ENCODE measurements at places on chromosomes 7 and 10.

DNA sequence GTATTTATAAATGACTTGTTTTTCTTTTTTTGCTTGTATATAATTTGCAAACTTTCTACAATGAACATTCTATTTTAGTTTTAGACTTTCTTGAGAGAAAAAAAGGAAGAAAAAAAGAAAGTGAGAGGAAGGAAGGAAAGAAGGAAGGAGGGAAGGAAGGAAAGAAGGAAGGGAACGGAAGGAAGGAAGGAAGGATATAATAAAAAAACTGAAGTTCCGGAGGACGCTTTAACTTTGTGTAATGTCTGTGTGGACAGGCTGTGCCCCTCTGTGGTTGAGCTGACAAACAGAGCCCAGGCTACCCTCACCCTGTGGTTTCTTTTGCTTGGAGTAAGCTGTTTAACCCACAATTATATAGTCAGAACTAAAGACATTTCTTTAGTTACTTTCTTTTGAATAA lies 108.7 kb downstream of the SEMA3D start:
- no peak for DNase-seq

DNA sequence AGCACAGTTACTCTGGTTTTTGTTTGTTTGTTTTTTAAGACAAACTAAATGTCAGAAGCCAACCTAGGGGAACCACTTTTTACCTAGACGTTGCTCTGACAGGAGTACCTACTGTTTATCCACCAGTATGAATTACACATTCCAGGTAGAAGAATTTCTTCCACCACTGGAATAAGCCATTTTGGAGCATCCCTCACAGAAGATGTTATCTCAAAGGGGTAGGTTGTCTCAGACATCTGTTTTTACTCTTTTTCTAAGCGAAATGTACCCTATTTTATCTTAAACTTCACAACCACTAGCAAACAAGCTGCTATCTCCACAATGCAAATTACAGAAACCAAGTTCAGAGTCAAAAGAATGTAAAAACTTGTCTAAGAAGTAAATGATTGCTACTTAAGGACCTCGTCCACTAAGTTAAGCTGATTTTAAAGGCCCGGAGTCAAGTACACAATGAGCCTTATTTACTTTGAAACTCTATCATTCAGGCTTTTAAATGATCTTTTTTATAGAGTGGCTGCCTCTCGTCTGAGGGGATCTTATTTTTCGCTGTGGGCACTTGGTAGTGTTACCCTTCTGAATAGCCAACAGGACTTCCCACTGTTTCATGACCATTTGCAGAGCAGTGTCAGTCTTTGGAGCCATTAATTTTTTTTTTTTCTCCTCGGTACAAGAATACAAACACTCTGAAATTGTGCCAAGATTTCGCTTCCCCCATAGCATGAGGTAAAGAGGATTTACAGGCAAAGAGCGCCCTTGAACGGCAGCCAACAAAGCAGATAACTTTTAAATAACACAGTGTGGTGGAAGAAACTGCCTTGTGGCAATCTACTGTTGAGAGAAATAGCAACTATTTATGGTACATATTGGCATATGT lies 15.7 kb upstream of the ARMC3 start:
- peak; percentile 79 for DNase-seq

GRCh38 chr7:157234271-157234670 lies 95.5 kb downstream of the UBE3C start:
- no peak for DNase-seq

- DNase-seq, result no peak
Observed at GRCh38 chr7:103690242-103690974, 244.4 kb upstream of the SLC26A5 start.

DNA sequence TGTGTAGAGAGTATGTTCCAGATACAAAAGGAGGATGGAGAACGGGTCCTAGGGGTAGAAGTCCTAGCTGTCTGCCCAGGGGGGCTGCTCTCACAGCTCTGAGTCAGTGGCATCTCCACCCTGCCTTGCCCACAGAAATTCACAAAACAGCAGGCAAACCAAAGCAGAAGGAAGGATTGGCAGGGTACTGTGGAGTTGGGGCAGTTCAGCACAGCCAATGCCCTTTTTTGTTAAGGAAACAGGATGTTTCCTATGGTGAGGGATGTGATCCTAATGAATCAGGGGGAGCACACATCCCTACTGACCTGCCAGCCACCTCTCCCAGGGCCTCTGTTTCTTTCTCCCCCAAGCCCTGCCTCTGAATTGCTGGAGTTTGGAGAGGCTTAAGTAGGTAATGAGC lies 457.6 kb downstream of the PLXNA4 start:
- no peak for DNase-seq

DNA sequence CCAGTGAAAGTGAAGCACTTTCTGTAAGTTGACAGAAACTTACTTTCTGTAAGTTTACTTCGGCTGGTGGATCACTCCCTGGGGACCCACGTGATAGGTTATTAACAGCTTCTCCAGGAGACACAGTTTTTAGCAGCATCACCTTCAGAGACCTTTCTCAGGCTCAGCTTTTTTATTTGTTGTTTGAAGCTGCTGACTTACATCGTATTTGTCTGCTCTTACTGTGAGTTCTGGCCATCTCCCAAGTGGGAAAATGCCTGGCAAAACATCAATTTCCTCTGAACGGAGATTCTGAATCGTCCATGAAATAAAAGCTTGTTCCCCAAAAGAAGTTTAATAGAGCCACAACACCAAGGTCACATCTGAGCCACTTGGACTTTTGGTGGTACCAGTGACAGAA lies 178.7 kb upstream of the PODXL start:
- DNase-seq, result no peak

DNA sequence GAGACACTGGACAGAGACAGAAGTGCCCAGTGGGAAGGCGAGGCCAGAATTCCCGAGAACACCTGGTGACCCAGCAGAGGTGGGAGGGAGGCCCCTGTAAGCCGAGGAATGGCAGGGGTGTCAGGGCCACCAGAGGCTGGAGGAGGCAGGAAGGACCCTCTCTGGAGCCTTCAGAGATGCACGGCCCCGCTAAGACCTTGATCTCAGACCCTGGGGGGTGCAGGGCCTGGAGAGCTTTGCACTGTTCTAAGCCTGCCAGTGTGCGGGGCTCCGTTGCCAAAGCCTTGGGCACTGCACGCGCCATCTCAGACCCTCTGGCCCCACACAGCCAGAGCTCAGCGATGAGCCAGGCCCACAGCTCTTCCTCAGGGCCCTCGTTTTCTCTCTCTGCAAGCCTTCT lies 557.1 kb downstream of the PTPRN2 start:
- no peak for DNase-seq

- DNase-seq, result no peak
Observed at GRCh38 chr10:113027574-113028455, 77.8 kb downstream of the TCF7L2 start.

- no peak for DNase-seq
Observed at GRCh38 chr7:140591180-140591902, 49.3 kb downstream of the DENND2A start.

GRCh38 chr10:117160567-117160966 lies 22.5 kb upstream of the VAX1 start:
- DNase-seq, result no peak

- no peak for DNase-seq
Observed at GRCh38 chr10:114102256-114102655, 58.6 kb downstream of the ADRB1 start.

GRCh38 chr7:157675427-157675927 lies 338.7 kb downstream of the DNAJB6 start:
- no peak for DNase-seq
